Activated CD8-positive, alpha-beta memory T cell treated with anti-CD3 and anti-CD28 coated beads, Interleukin-2, amount 10 ng/mL, durations not matched to agents 7 days and 5 days (primary cell): ENCODE measurements at places on chromosomes 11 and 22. TPM values are rescaled to one million over a fixed set of nuclear protein-coding genes. Genes with fewer than 3 reads are reported as not detected.

Gene BRD1
- total RNA-seq = 49.9 TPM

DNA sequence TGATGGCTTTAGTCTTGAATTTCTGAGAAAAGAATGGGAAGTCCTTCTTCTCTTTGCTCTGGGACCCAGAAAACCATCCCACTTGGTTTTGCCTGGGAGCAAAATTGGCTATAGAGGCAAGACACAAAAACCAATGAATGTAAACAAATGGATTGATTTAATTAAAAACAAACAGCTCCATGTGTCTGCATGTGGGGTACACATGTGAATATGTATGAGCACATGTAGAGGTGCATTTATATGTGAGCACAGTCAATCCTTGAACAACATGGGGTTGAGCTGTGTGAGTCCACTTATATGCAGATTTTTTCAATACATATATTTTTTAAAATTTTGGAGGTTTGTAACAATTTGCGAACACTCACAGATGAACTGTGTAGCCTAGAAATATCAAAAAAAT is 87.2 kb downstream of the CCDC81 start:
- H3K4me3 ChIP-seq = no peak overlapping the region
- peaks cover 3% of the 10 kb centered on the region for H3K4me1 ChIP-seq
- no peak overlapping the region for H3K27ac ChIP-seq
- H3K36me3 ChIP-seq = no peaks in the 10 kb centered on the region
- no peaks in the 10 kb centered on the region for H3K27me3 ChIP-seq

GRCh38 chr11:1302041-1302460 is 7.4 kb downstream of the TOLLIP start:
- H3K27ac ChIP-seq = no peak overlapping the region
- no peaks in the 10 kb centered on the region for H3K36me3 ChIP-seq

GRCh38 chr22:37244114-37244921 is at the start of gene RAC2:
RAC2 (minus strand) TSS chr22:37244269; CDS start chr22:37244148, 121 bp downstream.
- peak within 1 kb of the TSS; percentile 98 for H3K27ac ChIP-seq
- peaks cover 49% of the 10 kb centered on the region for H3K4me1 ChIP-seq
- H3K27me3 ChIP-seq = no peaks in the 10 kb centered on the region
- H3K36me3 ChIP-seq = peaks cover 41% of the 10 kb centered on the region
- peak; percentile 97 for DNase-seq

- H3K36me3 ChIP-seq = no peaks in the 10 kb centered on the region
- no peak overlapping the region for H3K4me3 ChIP-seq
- no peak overlapping the region for H3K27ac ChIP-seq
- H3K4me1 ChIP-seq = peaks cover 7% of the 10 kb centered on the region
Observed at GRCh38 chr11:3169255-3170043, 4.3 kb upstream of the OSBPL5 start.
